ENCODE measurements at places on chromosomes 4 and X. TPM values are rescaled to one million over a fixed set of nuclear protein-coding genes. Genes with fewer than 3 reads are reported as not detected.

DNA sequence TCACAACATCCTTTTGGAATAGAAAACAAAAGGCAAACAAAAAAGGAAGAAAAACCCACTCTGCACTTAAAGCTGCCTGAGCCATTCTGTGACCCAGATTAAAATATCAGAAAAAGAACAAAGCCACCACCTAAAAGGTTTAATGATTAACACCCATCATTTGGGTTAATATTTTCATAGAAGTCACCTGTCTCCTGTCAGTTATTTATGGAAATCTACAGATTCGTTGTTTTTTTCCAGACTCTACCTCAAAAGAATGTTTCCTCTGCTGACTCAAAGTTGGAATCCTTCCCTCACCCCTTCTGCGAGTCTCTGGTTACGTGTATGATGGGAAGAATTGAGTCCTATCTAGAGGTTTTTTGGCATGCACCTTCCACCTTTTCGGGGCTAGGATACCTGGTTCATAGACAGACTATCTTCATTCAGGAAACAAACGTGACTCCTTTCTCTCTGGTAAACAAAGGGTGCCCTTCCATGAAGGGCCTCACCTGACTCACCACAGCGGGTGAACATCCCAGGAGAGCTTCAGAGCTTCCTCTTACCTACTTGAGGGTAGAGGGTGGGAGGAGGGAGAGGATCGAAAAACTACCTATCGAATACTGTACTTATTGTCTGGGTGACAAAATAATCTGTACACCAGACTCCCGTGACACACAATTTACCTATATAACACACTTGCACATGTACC lies 19.6 kb upstream of the CA5B start:
- DNase-seq: no peak

DNA sequence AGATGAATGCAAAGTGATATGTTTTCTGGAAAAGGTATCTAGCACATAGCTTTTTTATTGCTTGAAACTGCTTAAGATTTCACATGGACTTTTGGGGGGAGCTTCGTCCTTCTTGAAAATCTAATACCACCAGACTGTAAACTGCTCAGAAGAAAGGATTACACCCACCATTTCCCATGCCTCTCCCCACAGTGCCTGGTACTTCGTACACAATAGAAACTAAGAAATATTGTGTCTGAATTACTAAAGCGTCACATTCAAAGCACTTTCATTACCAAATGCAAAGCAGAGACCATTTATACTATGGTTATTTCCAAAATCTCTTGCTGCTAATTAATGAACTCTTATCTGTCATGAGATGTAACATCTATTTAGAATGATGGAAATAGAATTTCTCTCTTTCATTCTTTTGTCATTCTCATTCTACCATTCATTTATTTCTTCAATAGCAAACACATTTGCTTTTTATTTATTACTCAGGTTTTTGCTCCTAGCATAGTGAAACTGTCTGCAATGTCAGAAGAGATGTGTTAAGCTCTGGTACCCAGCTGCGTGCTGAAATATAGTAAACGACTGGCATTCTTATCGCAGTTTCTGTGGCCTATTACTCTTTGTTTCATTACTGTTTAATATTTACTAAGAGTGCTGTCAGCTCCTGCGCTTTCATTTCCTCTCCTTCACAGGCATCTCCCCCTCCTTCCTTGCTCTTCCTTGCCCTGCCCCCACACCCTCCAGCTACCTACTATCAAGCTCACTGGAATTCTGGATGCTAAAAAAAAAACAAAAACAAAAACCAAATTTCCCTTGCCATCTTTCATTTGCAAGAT lies 51.4 kb upstream of the RAPGEF2 start:
- DNase-seq: no peak

- DNase-seq: no peak
Observed at GRCh38 chr4:145351922-145352321, 129.7 kb upstream of the SMAD1 start.

DNA sequence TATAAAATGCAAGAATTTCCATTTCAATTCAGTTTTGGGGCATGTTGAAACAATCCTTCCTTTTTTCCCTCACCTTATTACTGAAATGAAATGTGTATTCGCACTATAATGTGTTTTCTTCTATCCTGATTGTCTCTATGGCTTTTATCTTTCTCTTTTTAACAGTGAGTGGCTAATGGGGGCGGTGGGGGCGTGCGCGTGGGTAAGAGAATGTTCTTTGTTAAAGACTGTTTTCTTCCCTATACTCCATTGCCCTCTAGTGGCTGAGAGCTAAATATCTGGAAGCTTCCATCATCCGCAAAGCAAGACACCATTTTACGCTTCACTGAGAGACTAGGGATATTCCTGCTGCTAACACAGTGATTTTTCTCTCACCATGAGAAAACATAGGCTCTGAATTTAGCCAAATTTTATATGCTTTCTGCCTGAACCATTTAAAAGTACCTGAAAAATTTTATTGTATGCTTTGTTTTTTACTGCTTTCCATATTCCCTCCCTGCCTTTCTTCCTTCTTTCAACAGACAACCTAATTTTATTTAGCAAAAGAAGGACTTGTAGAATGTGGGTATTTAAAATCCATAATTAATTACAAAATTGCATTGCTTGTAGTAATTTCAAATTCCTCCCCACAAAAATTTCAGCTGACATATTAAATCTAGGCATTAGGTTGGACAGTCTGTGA lies 194.0 kb downstream of the GASK1B start:
- DNase-seq: no peak

GRCh38 chr4:2177443-2178093 lies 64.4 kb downstream of the HAUS3 start:
- no peak for DNase-seq

GRCh38 chr4:113584407-113585150 lies 177.0 kb downstream of the CAMK2D start:
- no peak for DNase-seq

Gene PPP4R3C
- not detected for total RNA-seq

- DNase-seq: peak; percentile 25
Observed at GRCh38 chr4:48483006-48483776, at the start of gene SLC10A4. TSS of gene SLC10A4 (plus strand) at chr4:48483343. CDS start at chr4:48483562, 219 bp downstream.

GRCh38 chr4:137067735-137068134 lies 464.6 kb downstream of the PCDH18 start:
- DNase-seq: no peak

Gene GLRB
- total RNA-seq: not detected

- DNase-seq: no peak
Observed at GRCh38 chr4:4539481-4539880, 2.4 kb downstream of the STX18 start.
